Kidney (tissue), 22 donors: ENCODE measurements at places on chromosomes 7 and 10. TPM values are rescaled to one million over a fixed set of nuclear protein-coding genes. Genes with fewer than 3 reads are reported as not detected.

DNA sequence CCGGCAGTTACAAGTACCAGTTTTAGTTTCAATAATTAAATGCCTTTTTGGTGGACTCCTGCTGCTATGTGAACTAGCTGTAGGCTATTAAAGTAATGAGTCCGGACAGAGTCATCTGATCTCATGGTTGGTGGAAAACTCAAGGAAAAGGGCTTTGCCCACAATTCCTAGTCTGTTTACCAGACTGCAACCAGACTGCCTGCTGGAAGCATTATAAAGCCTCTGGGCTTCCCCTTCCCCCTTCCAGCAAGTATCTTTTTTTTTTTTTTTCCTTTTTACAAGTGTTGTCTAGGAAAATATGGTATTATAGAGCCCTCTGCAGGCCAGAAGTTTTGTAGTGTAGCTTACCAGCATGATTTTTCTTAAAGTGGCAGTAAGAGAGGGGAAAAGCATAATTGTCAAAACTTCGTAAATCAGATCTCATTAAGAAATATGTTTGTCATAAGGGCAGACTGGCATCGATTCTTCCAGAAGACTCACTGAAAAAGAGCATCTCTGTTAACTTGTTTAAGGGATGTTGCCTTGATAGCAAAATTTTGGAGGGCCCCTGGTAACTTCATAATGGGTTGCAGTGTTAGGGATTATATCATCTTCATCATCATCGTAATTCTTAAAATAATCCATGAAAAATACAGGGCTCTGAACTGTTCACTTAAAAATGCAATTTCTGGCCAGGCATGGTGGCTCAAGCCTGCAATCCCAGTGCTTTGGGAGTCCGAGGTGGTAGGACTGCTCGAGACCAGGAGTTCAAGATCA lies 181.3 kb downstream of the TAX1BP1 start:
- peak; percentile 95 for DNase-seq
- H3K36me3 ChIP-seq: no peaks in the 10 kb centered on the region
- H3K4me1 ChIP-seq: no peaks in the 10 kb centered on the region
- no peaks in the 10 kb centered on the region for H3K27me3 ChIP-seq

DNA sequence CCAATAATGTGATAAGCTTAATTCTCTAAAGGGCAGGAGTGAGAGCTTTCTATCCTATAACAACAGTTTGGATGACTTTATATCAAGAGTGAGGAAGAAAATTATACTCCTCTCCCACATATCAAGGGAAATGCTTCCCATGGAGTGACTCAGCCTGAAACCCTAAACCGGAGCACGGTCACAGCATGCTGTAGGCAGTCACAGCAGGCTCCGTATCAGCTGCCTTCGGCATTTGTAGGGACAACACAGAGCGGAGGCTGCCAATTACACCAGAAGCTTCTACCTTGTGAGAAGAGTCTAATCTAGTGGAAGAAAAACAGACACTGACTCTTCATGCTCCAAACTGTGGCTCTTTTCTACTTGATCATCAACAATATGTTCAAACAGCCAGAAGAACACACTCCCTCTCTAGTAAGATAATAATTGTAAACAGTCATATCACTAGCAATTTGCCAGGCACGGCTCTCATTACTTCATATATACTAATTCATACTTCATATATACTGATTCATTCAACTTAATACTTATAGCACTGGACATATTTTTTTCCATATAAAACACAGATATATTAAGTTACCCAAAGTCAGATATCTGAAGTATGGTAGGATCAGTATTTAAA lies 65.9 kb downstream of the DGKB start:
- no peaks in the 10 kb centered on the region for H3K27me3 ChIP-seq
- no peak overlapping the region for H3K4me3 ChIP-seq
- no peak overlapping the region for H3K27ac ChIP-seq

The TEX36 gene
- not detected for polyA plus RNA-seq

- H3K27ac ChIP-seq: peak overlapping the region; percentile 82
- DNase-seq: no peak
- H3K4me3 ChIP-seq: no peak overlapping the region
- H3K27me3 ChIP-seq: no peaks in the 10 kb centered on the region
Measured at GRCh38 chr7:98133621-98134303, 27.1 kb downstream of the LMTK2 start.

GRCh38 chr10:51269821-51270220 lies 195.5 kb downstream of the PRKG1 start:
- H3K4me3 ChIP-seq: no peak overlapping the region
- no peaks in the 10 kb centered on the region for H3K27me3 ChIP-seq
- no peaks in the 10 kb centered on the region for H3K36me3 ChIP-seq
- H3K4me1 ChIP-seq: no peaks in the 10 kb centered on the region
- no peak for DNase-seq

DNA sequence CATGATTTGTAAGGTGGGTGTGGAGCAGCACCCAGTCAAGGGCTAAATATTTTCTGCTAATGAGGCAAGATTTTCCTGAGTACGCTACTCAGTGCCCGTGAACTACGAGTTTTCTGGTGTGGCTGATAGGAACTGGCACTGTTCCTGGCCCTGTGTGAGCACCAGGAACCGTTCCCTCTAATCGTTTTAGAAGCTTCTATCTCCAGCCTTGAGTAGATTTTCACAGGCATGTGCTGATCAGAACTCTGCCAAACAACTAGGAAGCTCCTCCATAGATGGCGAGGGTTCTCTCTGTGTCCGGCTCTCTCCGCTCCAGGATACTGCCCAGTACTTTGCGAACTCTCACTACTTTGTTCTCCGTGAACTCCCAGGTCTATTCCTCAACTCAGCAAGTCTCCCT lies 17.7 kb downstream of the TRIM4 start:
- no peaks in the 10 kb centered on the region for H3K4me1 ChIP-seq
- H3K27ac ChIP-seq: no peak overlapping the region
- no peak overlapping the region for H3K4me3 ChIP-seq
- no peaks in the 10 kb centered on the region for H3K27me3 ChIP-seq

The BTBD16 gene
- 0.34 TPM for polyA plus RNA-seq

DNA sequence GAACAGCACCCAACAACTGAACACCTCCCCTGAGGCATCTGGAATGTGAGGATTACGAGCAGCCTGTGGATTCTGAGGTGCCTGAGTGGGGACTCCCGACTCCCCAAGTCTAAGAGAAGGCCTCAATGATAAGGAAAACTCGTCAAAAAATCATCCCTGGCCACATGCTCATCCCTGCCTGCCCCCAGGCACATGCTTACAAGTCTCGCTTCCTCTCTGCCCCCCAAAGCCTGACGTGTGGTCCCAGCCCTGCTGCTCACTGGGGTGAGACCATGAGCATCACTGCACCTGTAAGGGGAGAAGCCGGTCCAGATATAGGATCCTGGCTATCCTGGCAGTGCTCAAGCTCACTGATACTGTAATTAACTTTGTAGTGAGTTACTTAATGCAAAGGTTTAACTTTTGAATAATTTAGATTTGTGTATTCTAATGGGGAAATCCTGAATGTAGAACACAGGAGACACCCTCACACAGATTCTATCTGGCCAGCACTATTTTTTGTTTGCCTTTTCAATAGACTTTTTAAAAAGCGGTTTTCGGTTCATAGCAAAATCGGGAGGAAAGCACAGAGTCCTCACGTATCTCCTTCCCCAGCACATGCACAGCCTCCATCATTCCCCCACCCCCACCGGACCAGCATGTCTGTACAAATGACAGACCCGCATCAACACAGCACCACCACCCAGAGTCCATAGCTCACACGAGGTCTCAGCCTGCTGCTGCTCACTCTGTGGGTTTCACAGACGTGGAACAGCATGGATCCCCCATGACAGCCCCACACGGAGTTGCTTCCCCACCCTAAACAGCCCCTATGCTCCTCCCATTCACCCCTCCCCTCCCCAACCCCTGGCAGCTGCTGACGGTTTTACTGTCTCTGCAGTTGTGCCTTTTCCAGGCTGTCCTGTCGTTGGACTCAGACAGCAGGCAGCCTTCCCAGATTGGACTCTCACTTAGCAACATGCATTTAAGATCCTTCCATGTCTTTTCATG lies 167.9 kb downstream of the DIP2C start:
- H3K27ac ChIP-seq: no peak overlapping the region
- H3K27me3 ChIP-seq: no peaks in the 10 kb centered on the region
- no peak for DNase-seq
- H3K36me3 ChIP-seq: no peaks in the 10 kb centered on the region

DNA sequence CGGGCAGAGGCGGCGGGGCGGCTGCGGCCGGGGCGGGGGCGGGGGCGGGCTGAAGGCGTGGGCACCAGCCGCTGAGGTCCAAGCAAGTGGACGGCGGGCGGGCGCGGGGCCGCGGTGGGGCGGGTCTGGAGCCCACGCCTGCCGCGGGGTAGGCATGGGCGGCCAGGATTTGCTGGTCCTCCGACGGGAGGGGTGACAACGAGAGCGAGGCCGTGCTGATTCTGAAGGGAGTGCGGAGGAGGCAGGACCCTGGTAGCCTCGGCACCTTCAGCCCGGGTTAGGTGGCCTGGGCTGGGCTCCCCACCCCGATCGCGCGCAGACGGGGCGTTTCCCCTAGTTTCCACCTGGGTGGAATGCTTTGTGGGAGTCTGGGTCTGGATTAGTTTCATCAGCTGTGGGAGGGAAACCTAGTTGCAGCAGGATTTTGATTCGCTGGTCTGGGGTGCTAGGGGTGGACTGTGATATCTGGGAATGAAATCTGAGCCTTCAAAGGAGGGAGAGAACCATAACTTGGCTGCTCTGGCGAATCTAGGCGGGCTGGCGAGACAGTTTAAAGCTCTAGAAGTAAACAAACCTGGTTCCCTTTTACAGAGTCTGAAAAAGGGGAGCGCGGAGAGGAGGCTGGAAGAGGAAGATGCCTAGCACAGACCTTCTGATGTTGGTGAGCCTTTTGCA lies 609 bp downstream of the SGPL1 start:
- H3K27me3 ChIP-seq: no peaks in the 10 kb centered on the region
- peak overlapping the region; percentile 76 for H3K4me3 ChIP-seq
- no peaks in the 10 kb centered on the region for H3K4me1 ChIP-seq
- peak; percentile 96 for DNase-seq

DNA sequence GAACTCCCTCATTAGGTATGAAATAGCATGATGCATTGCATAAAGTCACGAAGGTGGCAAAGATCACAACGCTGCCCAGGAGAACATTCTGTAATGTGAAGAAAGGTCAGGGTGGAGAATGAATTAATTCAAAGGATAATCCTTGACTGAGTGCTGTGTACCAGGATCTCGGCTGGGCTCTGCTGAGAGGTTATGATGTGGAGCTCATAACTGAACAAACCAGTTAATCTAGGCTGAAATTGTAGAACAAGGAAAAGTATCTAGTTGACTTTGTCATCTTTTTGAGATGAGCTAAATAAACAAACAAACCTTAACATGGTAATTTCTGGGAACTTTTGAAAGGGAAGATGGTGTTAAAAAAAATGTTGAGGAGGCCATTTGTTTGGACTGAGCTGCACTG lies 6.1 kb downstream of the MSMB start:
- no peaks in the 10 kb centered on the region for H3K36me3 ChIP-seq
- DNase-seq: no peak
- H3K4me3 ChIP-seq: no peak overlapping the region
- H3K27me3 ChIP-seq: no peaks in the 10 kb centered on the region
- H3K4me1 ChIP-seq: no peaks in the 10 kb centered on the region

GRCh38 chr10:62655337-62655994 lies 149.1 kb upstream of the ADO start:
- H3K36me3 ChIP-seq: no peaks in the 10 kb centered on the region
- H3K4me3 ChIP-seq: no peak overlapping the region
- no peak overlapping the region for H3K27ac ChIP-seq
- no peaks in the 10 kb centered on the region for H3K4me1 ChIP-seq
- no peak for DNase-seq

DNA sequence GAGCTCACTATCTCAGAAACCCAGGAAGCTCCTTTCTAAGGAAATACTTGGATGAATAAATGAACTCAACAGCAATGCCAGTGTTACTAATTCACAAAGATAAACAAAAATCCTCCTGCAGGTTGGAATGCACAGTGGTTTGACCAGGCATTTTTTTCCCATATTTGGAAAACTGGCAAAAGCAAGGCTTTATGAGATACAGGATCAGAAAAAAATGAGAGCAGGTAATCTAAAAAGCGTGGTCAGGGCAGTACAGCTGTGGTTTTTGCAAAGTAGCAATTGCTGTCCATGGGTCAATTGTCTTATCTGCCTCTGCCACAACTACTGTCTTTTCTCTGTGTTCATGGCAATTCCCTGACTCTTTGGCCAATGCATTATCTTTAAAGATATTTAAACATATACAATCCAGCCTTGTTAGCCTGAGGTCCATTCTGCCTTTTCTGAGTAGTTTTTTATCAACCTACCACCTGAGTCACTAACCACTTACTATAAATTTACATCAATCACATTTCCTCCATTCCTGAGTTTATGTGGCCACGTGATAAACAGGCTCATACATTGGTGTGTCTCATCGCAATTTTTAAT lies 564.5 kb upstream of the IGFBP3 start:
- H3K27ac ChIP-seq: no peak overlapping the region
- H3K4me3 ChIP-seq: no peak overlapping the region
- no peaks in the 10 kb centered on the region for H3K36me3 ChIP-seq
- H3K4me1 ChIP-seq: no peaks in the 10 kb centered on the region
- no peaks in the 10 kb centered on the region for H3K27me3 ChIP-seq

GRCh38 chr7:82631998-82632397 lies 188.4 kb upstream of the CACNA2D1 start:
- H3K27ac ChIP-seq: no peak overlapping the region
- H3K36me3 ChIP-seq: no peaks in the 10 kb centered on the region
- no peak overlapping the region for H3K4me3 ChIP-seq
- no peak for DNase-seq

DNA sequence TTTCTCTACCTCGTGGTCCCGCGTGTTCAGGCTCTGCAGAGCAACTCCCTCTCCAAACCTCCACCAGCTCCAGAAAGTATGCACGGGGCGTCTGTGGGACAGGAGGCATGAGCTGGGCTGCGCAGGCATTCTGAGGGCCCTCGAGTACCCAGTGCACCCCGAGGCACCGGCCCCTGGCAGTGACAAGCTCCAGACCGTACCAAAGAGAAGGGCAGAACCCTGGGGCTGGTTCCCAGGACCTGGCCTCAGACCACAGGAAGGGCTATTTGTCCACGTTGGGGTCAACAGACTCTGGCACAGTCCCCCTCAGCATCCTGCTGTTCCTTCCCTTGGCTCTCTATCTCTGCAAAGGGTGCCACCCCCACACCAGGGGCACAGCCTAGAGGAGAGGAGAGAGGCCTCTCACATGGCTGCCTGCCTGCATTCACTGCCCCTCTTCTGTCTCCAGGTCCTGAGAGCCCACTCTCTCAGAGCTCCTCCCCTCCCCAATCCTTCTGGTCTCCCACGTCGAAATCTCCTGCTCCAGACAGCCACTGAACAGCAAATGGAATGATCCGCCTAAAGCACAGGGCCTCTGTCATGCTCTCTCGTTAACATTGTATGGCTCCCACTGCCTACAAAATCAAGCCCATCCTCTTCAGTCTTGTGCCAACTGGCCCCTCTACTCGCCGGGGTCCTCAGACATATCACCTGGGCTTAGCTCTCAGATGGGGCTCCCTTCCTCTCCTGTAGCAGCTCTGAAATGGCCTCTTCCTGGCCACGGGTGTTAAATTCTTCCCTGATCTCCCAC lies 96.3 kb downstream of the OAT start:
- H3K36me3 ChIP-seq: no peaks in the 10 kb centered on the region
- H3K27me3 ChIP-seq: no peaks in the 10 kb centered on the region
- H3K4me1 ChIP-seq: no peaks in the 10 kb centered on the region
- no peak for DNase-seq
- no peak overlapping the region for H3K27ac ChIP-seq
- no peak overlapping the region for H3K4me3 ChIP-seq

GRCh38 chr7:112529521-112529920 lies 48.7 kb downstream of the LSMEM1 start:
- H3K4me1 ChIP-seq: no peaks in the 10 kb centered on the region
- no peak for DNase-seq
- no peaks in the 10 kb centered on the region for H3K36me3 ChIP-seq
- H3K4me3 ChIP-seq: no peak overlapping the region
